ENCODE measurements at places on chromosomes 1 and 21. TPM values are rescaled to one million over a fixed set of nuclear protein-coding genes. Genes with fewer than 3 reads are reported as not detected.

TMPRSS2 gene
- polyA plus RNA-seq, result not detected

TCHH gene
- not detected for polyA plus RNA-seq

CHI3L2 gene
- 1.2 TPM for polyA plus RNA-seq

FOXD2 gene
- not detected for polyA plus RNA-seq

RAB3B gene
- polyA plus RNA-seq, result not detected

RIIAD1 gene
- not detected for polyA plus RNA-seq

BOLA1 gene
- 17.8 TPM for polyA plus RNA-seq

GPR161 gene
- polyA plus RNA-seq, result 0.32 TPM

LAMC1 gene
- 0.34 TPM for polyA plus RNA-seq

YY1AP1 gene
- 14.0 TPM for polyA plus RNA-seq

OSBPL9 gene
- 41.4 TPM for polyA plus RNA-seq

PAQR7 gene
- 0.92 TPM for polyA plus RNA-seq

LCE1B gene
- polyA plus RNA-seq, result not detected

SFT2D2 gene
- 34.9 TPM for polyA plus RNA-seq

ADORA1 gene
- 0.13 TPM for polyA plus RNA-seq

HPDL gene
- polyA plus RNA-seq, result not detected

TMPRSS15 gene
- not detected for polyA plus RNA-seq

SLC37A1 gene
- polyA plus RNA-seq, result 2.7 TPM

DNALI1 gene
- polyA plus RNA-seq, result not detected

MXRA8 gene
- not detected for polyA plus RNA-seq

RGSL1 gene
- polyA plus RNA-seq, result not detected
